ENCODE measurements at places on chromosomes 6 and 20.

DNA sequence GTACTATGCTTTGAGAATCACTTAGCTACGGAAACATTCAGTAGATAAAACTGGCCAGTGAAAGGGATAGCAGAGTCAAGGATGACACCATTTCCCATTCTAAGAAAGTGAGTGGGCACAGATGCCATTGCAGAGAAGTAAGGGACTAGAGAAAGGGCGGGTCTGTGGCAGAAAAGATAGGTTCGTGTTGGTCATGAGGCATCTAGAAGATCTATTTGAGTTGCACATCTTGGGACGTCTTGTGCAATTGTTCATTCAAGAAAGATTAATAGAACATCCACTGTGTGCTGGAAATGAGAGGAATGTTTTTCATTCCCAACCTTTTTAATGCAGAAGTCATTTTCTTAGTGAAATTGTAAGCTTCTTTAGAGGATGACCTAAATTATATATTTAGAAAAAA, 161.7 kb downstream of the PLCB1 start:
- DNase-seq = no peak

- DNase-seq = no peak
Measured at GRCh38 chr6:124551711-124552233, 410.5 kb upstream of the RNF217 start.

GRCh38 chr6:142773859-142774648, 170.9 kb downstream of the HIVEP2 start:
- no peak for DNase-seq

DNA sequence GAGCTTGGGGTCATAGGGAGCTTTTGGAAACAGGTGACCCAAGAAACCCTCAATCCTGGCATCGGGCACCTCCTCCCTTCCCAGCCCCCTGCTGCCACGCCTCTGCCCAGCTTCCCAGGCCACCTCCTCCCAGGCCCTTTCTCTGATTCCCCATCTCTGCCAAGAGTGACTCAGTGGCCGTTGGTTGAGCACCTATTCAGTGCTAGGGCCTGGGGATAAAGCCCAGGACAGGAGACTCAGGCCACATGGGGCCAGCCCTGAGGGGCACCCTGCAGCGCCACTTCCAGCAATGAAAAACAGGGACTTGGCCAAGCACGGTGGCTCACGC, 110.1 kb downstream of the ASXL1 start:
- DNase-seq = no peak

DNA sequence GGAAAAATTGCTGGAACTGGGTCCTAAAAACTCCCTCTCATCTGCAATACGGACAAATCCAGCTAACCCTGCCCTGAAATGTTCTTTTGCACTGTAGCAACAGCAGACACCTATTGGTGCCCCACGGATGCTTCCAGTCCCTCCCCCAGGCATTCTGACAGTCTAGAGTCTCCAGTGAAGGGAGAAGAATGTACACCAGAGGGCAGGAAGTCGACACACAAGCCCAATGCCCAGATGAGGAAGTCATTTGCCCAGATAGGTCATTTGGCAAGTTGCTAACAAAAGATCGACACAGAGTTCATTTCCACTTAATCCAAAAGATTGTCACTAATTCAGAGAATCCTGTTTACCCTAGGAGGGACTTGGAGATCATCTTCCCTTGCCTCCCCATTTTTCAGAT, 293.0 kb upstream of the PRDM1 start:
- no peak for DNase-seq

DNA sequence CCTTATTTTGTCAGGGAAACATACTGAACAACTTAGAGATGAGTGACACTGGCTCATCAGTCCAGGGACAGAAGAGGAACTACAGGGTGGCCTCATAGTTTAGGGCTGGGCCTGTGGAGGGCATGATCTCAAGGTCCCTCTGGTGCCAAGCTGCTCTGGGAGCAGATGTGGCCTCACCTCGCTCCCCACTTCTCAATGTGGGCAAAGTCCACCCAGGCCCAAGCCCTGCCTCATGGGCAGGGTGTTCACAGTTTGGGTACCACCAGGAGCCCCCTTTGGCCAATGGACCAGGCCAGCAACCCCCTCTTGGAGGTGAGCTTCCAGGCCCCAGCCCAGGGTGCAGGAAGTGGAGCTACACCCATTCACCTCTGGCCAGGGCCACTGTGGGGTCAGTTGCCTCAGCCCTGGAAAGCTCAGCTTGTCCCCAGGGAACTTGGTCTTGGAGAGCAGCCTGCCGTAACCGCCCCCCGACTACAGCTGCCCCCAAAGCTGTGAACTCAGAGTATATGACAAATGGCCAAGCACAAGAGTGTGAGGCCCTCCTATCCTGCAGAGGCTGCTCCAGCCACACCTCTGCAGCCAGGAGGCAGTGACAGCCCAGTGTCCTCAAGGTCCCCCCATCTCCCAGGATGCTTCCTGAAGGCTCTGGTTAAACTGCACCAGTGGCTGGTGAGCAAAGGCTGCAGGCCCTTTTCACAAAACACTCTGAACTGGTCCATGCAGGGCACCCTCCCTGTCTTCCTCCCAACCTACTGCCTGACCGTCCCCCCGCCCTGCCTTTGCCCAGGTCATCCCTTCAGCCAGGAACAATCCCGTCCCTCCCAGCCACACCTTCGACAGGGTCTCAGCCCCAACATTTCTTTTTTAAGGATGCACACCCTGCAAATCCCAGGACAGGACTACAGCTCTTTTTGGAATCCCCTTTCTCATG, 3.6 kb downstream of the ADISSP start:
- no peak for DNase-seq

DNA sequence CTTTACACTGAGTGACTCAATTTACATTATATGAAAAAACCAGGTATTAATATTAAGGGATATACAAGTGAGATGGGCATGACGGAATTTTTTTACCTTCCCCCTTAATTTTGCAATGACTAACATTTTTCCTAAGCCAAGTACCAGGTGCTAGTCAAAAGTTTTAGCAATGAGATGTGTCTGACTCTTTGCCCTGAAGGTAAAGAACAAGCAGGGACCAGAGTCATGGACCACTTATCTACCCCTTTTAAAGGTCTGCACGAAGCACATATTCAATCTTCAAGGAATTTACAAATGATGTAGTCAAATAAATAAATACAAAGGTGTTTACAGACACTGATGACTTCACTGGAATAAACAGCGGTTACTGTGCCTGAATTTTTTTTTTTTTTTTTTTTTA, 1.4 kb downstream of the GLO1 start:
- no peak for DNase-seq

DNA sequence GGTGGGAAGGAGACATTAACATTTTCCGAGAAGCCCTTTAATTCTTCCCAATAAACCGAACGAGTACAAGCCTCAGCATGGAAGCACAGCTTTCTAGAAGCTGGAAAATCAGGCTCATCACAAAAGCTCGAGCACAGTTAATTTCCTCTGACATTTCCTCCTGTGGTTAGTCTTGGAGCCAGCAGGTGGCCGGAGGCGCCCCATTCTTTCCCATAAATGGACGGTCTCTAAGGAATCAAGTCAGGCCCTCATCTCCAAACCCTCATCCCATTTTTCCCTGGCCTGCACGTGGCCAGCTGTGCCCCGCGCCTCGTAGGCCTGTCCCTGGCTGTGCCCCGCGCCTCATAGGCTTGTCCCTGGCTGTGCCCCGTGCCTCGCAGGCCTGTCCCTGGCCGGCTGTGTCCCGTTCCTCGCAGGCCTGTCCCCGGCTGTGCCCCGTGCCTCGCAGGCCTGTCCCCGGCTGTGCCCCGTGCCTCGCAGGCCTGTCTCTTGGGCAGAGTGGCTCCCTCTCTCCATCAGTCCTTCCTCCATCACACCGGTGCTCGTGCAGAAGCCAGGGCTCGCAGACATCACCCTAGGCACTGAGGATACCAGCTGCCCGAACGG, 19.7 kb upstream of the NTSR1 start:
- DNase-seq = no peak

GRCh38 chr20:57707320-57707719, 2.5 kb downstream of the PMEPA1 start:
- no peak for DNase-seq

GRCh38 chr6:91273729-91274128, 686.9 kb upstream of the MAP3K7 start:
- no peak for DNase-seq

- no peak for DNase-seq
Measured at GRCh38 chr6:51908243-51908642, 179.2 kb downstream of the PKHD1 start.

DNA sequence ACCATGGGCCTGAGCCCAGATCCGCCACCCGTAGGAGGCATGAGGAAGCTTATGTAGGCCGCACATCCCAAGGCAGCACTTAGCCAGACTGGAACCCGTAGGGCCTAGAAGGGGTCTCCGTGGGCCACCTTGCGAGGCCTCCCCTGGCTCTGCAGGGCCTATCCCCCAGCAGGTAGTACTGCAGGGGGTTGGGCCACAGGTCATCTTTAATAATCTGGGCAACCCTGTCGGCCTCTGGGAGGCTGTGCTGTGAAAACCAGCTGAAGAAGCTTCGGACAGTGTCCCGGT, 18.5 kb downstream of the PLAGL2 start:
- no peak for DNase-seq

DNA sequence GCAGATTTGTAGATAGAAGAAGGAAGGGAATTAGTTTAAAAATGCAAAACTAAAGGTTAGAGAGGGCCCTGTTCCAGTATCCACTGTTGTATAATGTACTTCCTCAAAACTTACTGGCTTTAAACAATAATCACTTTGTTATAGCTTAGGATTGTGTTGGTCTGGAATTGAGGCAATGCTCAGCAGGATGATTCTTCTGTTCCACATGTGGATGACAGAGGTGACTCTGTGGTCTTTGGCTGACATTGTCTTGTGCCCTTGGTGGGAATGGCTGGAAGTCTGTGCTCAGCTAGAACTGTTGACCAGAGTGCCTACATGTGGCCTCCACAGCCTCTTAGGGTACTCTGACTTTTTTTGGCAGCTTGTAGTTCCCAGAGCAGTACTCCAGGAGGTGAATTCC, 143.4 kb downstream of the AIG1 start:
- DNase-seq = no peak

GRCh38 chr6:8149350-8149749, 47.0 kb upstream of the EEF1E1 start:
- no peak for DNase-seq

DNA sequence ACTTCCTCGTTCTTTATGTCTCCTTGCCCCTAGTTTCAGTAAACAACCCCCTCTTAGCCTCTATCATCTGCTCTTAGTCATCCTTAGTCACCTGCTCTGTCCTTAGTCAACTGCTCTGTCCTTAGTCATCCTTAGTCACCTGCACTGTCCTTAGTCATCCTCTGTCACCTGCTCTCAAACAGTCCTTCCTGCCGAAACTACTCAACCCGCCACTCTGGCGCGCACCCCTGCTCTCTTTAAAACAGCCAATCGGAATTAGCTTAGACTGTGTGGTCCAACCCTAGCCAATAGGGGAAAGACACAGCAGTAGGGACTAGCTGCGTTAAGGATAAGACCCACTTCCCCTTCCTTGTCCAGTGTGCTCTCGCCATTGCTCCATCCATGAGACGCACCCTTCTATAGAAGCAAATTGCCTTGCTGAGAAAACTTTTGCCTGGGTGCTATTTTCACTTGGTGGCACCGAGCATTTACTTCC, 73.9 kb downstream of the BACH2 start:
- peak; percentile 48 for DNase-seq

DNA sequence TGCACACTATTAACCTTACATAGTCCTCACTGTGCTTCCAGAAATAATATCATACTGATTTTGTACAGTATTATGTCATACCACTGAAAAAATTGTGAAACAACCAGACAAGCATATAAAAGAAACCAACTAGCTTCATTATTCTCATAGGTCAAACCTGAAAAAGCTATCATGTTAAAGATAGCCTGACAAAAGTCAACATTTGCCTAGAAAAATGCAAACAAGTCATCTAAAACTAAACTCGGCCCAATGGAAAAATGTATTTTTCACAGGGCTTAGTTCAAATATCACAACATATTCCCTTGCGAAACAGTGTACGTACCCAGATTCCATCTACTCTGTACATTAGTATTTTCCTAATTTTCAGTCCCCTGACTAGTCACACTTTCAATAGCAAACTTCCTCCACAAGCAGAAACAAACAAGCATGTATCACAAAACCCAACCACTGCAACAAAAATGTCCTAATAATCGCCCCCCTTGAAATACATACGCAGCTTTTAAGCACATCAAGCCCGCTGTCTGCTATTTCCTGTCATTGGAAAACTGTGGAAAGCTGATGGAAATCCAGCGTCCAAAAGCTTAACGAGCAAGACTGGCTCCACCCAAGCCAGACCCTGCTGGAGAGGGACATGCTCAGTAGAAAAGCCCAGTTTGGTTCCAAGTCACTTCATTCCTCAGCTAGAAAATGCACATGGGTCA, 93.1 kb downstream of the EPB41L2 start:
- no peak for DNase-seq

DNA sequence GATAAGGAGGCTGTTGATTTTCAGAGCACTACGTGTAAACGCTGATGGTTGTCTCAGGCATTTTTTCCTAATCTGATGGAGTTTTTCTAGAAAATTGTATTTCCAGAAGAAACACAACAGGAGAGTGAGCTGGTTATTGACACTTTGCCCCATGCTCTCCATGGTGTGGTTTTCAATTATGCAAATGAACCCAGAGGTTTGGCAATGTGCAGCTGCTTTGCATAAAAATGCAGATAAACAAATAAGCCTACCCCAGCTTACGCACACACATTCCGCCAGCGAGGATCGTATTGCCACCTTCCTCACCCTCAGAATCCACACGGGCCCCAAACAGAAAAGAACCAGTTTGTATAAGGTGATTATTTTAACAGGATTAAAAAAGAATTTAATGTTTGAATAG, 45.1 kb upstream of the FRMD1 start:
- no peak for DNase-seq

- DNase-seq = no peak
Measured at GRCh38 chr20:55253781-55254180, 751.5 kb downstream of the CBLN4 start.

DNA sequence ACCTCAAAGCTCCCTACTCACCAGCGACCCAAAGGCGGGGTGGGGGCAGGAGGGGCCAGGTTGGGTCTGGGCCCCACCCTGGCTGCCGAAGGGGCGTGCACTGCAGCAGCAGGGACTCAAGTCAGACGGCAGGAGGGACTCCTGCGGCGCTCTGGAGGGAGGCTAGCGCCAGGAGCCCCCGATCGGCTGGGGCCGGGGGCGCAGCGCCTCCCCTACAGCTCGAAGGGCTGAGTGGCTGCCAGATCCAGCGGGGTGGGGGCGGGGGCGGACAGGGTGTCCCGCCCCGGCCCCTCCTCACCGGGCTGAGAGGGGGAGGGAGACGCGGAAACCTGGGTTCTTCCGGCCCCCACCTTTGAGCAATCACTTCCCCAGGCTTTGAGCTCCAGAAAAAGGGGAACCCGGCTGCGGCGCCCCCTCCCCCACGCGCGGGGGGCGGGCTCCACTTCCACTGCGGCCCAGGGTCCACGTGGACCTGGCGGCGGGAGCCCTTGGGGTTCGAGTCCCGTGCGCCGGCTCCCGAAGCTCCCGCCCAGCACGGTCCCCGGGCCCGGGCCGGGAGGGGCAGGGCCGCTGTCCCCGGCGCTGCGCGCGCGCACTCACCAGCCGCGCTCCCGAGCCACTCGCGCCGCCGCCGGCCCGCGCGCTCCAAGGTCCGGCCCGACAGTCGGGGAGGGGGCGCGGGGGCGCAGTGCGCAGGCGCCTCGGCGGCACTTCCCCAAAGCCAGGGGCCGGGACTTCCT, at the start of gene RGS19:
Gene RGS19, minus strand, starts transcription at position 246 of the 740 bp plus-strand sequence. CDS start 2,632 bp downstream, outside the sequence.
- DNase-seq = peak; percentile 58

All from stimulated activated naive CD8-positive, alpha-beta T cell treated with anti-CD3 and anti-CD28 coated beads, Interleukin-15, amount 100 ng/mL, for 72 hours (primary cell).